ENCODE measurements at places on chromosomes 12 and 14.

- no peak for DNase-seq
Observed at GRCh38 chr12:67740711-67741110, 92.2 kb downstream of the DYRK2 start.

- no peak for DNase-seq
Observed at GRCh38 chr14:73738518-73739173, 24.5 kb upstream of the PNMA1 start.

DNA sequence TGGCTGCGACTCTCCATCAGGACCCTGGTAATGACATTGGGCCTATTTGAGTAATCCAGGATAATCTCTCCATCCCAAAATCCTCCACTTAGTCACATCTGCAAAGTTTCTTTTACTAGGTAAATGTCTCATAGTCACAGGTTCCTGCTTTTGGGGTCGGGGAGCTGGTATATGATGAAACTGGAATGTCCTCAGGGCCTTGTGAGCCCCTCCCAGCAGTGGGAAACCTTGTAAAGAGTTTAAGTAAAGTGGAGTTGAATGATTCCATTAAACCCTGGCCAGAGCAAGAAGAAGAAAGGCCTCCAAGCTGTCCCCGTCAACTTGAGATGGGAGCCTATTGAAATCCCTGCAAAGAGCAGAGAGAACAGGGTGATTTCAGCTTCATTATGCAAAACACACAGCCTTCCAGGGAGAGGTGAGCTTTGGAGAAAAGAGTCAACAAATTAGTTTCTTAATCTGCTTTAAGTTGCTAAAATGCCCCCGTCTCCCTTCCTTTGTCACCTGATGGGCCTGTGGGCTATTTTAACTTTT, 12.6 kb downstream of the WSCD2 start:
- no peak for DNase-seq

- no peak for DNase-seq
Observed at GRCh38 chr12:17928708-17929366, 161.2 kb downstream of the RERGL start.

GRCh38 chr12:116343331-116343884, 65.9 kb upstream of the MED13L start:
- no peak for DNase-seq

GRCh38 chr12:96979532-96979931, 72.5 kb downstream of the NEDD1 start:
- no peak for DNase-seq

DNA sequence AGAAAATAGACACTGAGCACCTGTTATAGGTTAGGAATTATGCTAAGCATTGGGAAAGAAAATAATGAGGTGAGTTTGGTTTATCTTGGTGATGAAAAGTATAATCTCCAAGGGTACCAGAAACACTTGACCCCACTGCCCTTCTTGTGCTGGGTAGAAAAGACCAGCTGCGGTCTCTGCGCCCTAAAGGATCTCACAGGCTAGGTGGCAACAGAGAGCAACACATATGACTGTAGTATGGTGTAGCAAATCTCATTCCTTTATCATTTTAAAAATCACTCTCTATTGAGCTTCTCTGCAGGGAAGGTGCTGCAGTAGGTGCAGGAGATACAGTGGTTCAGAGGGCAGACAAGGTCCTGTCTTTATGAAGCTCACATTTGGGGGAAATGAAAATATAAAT, 26.1 kb downstream of the NRXN3 start:
- DNase-seq, result no peak

DNA sequence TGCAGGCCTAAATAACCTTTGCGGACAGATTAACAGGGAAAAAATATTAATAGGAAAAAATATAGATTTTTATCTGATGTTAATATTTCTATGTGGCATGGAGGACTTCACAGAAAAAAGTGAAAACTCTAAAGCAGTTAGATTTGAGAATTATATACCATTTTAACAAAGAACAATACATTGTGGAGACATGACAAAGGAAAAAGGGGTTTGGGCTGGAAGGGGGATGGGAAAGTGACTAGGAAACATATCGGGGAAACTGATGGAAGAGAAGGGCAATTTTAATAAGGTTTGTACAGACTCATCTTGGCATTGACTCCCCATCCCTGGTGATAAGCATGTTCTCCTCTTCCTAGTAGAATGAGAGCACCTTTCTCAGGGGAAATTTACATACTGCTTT, 21.0 kb upstream of the GPRC5D start:
- DNase-seq, result no peak

GRCh38 chr12:43281563-43281962, 270.4 kb downstream of the ADAMTS20 start:
- DNase-seq, result no peak

GRCh38 chr14:76820700-76821099, 5.5 kb upstream of the LRRC74A start:
- DNase-seq, result no peak

GRCh38 chr12:13539051-13539450, 342.5 kb downstream of the EMP1 start:
- DNase-seq, result no peak

GRCh38 chr14:83483063-83483462, 1949.4 kb upstream of the SEL1L start:
- no peak for DNase-seq

GRCh38 chr14:68575426-68575825, 217.4 kb downstream of the ZFP36L1 start:
- DNase-seq, result no peak

GRCh38 chr14:88384718-88385117, 739 bp upstream of the SPATA7 start:
- no peak for DNase-seq

DNA sequence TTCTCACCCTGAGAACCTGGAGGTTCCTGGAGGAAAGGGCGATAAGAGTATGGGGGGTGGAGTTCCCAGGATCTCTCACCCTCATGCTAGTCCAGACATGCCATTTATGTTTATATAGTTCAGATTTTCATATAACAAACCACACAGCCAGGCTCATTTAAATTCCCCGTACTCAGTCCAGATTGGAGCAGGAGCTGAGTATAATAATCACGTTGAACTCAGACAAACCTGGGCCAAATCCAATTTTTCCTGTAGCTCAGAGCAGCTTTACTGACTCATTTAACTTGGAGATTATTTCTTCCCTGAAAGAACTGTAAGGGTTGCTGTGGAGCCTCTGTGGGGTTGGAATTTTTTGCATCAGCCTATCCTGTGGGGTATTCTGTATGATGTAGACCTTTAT, 660.8 kb downstream of the TMEM121 start:
- DNase-seq, result no peak

- DNase-seq, result no peak
Observed at GRCh38 chr12:85617307-85618091, 218.7 kb downstream of the RASSF9 start.

GRCh38 chr14:61720294-61720661, 25.0 kb downstream of the HIF1A start:
- no peak for DNase-seq

DNA sequence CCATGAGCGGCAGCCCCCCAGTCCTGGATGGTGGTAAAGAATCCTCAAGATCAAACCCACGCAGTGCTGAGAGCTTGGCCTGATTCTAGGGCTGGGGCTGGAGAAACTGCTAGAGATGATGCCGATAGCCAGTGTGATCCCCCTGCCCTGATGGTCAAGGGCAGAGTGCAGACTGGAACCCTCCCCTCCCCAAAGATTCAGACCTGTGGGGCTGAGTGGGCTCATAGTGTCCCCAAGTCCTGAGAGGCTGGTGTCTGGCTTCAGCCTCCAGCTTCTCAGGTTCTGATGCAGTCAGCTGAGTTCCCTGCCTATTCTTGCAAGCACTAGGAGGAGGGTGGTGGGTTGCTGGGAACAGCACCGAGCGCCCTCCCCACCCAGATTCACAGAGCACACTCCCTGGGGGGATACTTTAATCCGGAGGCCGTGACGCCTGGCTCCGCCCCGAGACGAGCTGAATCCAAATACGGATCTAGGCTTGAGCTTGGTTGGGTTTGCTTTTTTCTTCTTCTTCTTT, 11.9 kb downstream of the RHOF start:
- DNase-seq, result no peak

DNA sequence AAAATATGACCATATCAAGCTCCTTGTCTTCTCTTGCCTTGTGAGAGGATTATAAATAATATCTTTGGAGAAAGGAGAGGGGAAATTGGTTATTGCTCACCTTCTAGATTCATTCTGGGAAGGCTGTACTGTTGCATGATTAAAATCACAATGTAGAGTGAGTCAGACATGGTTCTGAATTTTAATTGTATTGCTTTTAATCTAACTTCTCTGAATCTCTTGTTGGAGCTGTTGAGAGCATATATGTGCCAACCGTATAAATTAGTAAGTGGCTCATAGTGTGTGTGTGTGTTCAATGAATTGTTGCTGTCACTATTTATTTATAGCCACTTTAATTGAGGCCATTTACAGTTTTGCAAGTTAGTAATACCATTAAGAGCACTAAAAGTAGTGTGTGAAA, 56.1 kb downstream of the KCNJ8 start:
- DNase-seq, result no peak

DNA sequence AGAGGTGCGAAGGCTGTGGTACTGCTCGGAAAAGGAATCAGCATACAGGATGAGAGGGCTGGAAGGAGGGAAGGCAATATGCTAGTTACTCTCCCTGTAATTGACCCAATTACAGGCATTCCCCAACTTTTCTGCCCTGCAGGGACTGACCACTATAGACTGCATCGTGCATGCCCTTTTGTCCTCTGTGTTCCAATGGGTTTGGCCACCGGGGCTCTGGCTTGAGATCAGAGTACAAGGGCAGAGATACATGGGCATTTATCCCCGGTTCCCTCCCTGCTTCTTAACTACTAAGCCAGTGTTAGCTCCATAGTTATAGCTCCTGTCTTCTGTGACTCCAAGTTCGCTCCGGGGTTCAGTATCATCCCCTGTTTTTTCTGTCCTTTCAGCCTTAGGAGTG, 59.7 kb downstream of the GTF2A1 start:
- no peak for DNase-seq

DNA sequence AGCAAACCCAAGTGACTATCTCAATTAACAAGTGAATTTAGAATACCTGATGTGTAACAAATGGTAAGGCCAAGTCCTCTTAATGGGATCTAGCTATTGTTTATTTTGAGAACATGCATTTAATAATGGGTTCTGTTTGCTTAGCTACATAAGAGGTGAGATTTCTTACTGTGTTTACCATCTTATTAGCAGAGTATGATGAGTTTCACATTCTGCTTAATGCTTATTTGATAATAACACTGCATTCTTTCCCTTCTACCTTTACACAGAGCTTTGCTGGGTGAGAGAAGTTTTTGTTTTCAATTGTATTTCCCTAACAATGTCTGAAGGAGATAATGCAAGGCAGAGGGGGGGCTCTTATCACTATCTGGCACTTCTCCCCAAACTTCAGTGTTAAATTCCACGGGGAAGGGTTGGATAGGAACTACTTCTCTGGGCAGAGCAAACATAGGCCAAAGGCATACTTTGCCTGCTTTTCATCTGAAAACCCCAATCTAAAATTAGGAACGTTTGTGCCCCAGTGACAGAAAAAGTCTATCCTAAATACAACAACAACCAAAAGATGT, 129.0 kb upstream of the ATXN7L3B start:
- no peak for DNase-seq

GRCh38 chr12:9794484-9795093, 32.7 kb upstream of the KLRF1 start:
- DNase-seq, result no peak

GRCh38 chr14:75764020-75764419, 103.0 kb downstream of the TTLL5 start:
- no peak for DNase-seq

- no peak for DNase-seq
Observed at GRCh38 chr14:55699131-55700057, 119.4 kb downstream of the KTN1 start.

- DNase-seq, result no peak
Observed at GRCh38 chr14:35866595-35867279, 40.6 kb downstream of the BRMS1L start.

DNA sequence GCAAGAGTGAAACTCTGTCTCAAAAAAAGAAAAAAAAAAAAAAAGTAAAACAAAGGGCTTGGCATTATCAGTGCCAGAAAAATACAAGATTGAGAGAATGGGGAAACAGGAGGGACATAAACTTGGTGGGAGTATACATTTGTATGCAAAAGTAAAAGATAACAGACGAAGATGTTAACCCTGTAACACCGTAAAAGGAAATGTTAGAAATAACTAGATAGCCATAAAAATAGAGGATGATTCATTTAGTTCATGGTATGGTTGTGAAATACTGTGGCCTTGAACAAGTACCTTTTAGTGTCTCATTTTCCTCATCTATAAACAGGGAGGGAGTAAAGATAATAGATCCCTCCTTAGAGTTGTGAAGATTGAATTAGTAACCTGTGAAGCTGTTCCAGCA, 33.3 kb downstream of the ATP2A2 start:
- DNase-seq, result no peak

- no peak for DNase-seq
Observed at GRCh38 chr12:12792421-12792820, 7.0 kb downstream of the APOLD1 start.

DNA sequence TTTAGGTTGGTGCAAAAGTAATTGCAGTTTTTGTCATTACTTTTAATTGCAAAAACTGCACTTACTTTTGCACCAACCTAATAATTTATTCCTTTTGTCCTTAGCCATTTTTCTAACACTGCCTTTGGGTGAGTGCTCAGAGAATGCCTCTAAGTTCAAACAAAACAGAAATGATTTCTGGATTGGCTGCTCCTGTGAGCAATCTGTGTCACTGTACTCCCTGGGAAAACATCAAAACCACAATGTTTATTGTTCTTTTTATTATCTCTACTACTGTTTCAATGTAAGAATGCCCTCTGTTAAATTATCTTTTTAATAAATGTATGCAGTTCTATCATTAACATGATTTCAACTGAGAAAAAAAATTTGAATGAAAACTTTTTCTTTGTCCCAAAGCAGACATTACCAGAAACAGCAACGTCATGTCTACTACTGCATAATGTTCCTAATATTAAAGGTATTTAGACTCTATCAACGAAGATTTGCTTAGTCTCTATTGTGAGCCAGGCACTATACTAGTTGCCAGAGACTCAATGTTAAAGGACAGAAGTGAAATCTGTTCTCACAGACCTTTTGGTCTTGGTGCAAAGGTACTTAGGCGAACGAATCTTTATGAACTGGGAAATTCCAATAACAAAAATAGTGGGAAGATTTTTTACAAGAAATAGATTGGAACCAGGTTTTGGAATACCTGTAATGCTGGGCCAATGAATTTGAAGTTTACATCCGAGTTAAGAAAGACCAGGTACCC, 6.2 kb downstream of the SLC41A2 start:
- no peak for DNase-seq
